Neural progenitor cell (in vitro differentiated cells): ENCODE measurements at places on chromosomes 12 and 14. TPM values are rescaled to one million over a fixed set of nuclear protein-coding genes. Genes with fewer than 3 reads are reported as not detected.

DNA sequence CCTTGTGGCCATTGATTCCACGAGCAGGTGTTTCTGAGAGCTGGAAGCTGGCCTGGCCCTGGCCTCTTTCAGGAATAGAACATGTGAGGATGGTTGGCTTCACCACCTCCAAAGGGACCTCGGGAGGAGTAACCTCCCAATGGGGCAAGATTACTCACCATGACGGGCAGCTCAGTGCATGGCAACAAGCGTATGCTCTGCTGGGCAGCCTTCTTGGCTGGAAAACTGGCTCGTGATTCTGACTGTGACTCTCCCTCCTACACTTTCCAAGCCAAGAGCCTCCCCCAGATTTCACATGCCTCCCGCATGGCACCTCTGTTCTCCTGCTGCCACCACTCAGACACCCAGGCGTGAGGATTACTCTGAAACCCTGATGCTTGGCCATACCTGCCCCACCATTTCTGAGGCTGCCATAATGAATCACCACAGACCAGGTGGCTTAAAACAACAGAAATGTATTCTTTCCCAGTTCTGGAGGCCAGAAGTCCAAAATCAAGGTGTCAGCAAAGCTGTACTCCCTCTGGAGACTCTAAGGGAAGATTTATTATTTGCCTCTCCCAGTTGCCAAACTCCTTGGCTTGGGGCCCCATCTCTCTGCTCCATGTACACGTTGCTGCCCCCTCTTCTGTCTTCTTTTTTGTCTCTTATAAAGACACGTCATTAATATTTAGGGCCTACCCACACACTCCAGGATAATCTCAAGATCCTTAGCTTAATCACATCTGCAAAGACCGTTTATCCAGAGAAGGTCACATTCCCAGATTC is 215.9 kb downstream of the CHST11 start:
- H3K36me3 ChIP-seq: no peaks in the 10 kb centered on the region
- no peak overlapping the region for H3K4me3 ChIP-seq
- no peak for DNase-seq

GRCh38 chr14:32497248-32497647 is 168.2 kb downstream of the AKAP6 start:
- no peaks in the 10 kb centered on the region for H3K4me1 ChIP-seq
- H3K36me3 ChIP-seq: no peaks in the 10 kb centered on the region
- H3K4me3 ChIP-seq: no peak overlapping the region
- H3K27ac ChIP-seq: no peak overlapping the region
- DNase-seq: no peak

GRCh38 chr14:91293281-91293680 is 48.8 kb upstream of the GPR68 start:
- no peaks in the 10 kb centered on the region for H3K36me3 ChIP-seq
- no peak for DNase-seq
- H3K27ac ChIP-seq: no peak overlapping the region

- H3K27me3 ChIP-seq: no peaks in the 10 kb centered on the region
- no peak overlapping the region for H3K4me3 ChIP-seq
- no peak overlapping the region for H3K27ac ChIP-seq
- no peaks in the 10 kb centered on the region for H3K4me1 ChIP-seq
- DNase-seq: no peak
Measured at GRCh38 chr12:89733579-89734201, 25.1 kb upstream of the ATP2B1 start.

Gene GLT8D2
- total RNA-seq: 1.9 and 3.9 TPM in 2 replicates

- peaks cover 5% of the 10 kb centered on the region for H3K4me1 ChIP-seq
- DNase-seq: no peak
- no peaks in the 10 kb centered on the region for H3K27me3 ChIP-seq
- H3K4me3 ChIP-seq: no peak overlapping the region
- H3K27ac ChIP-seq: no peak overlapping the region
Measured at GRCh38 chr12:685388-685787, 22.1 kb upstream of the NINJ2 start.

DNA sequence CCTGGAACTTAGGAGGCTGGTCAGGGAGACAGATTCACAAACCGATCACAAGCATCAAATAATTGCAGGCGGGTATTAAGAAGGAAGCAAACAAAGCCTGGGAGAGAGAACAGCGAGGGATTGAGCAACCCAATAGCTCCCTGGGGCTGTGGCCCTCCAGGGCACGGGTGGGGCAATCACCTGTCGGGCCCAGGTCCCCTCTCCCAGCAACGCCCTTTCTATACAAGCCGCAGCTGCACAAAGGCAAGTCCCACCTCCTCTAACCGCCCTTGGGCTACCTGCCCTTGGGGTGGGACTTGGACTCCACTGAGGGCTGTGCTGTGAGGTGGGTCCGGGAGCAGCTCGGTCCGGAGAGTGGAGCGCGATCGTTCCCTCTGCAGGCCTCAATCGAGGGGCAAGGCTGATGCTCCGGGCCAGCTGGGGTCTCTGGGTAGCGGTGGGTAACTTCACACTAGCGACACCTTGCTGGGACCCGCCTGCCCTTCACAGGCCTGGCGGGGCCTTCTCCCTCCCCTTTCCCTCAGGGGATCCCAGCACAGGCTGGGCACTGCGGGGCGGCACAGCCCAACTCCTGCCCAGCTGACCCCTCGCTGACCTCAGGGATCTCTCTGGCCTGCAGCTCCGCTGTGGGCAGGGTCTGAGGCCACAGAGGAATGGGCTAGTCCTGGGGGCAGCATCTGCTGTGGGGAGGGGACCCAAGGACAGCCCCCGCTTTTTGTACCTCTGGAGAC is 8.0 kb downstream of the PHB2 start:
- peaks cover 20% of the 10 kb centered on the region for H3K4me1 ChIP-seq
- H3K4me3 ChIP-seq: no peak overlapping the region
- H3K36me3 ChIP-seq: no peaks in the 10 kb centered on the region
- peak overlapping the region; percentile 16 for H3K27ac ChIP-seq
- DNase-seq: peak; percentile 25
- H3K27me3 ChIP-seq: no peaks in the 10 kb centered on the region
